ENCODE measurements at places on chromosomes 12 and 14.

DNA sequence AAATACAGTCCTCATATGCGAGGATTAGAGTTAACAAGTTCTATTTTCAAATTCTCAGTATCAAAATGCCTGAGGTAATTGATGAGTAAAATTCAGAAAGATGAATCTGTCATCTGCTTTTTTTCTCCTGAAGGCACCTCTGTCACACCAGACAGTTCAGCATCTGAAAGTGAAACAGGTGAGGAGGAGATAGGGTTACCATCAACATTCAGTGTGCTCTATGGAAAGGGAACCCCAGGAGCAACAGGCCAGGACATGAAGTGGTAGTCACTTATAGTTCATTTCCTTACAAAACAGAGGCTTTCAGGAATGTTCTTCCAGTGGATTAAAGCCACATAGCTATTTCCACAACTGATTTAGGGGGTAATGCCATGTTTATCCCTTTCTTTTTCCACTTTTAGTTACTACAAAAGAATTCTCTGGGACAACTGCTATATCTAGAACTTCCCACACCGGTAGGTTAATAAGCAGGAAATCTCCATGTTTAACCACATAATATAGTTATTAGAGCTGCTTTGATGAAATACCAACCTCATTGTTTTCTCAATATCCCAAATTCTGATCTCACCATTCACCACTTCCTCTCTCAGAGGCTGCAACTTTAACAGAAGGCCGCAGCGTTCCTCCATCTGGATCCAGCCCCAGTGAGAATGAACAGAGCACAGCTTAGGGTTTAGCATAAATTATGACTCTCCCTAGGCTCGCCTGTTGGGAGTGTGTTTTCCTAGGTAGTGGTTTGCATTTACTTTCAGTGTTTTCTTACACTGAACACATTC lies 177.0 kb upstream of the CNTN1 start:
- no peak for DNase-seq

DNA sequence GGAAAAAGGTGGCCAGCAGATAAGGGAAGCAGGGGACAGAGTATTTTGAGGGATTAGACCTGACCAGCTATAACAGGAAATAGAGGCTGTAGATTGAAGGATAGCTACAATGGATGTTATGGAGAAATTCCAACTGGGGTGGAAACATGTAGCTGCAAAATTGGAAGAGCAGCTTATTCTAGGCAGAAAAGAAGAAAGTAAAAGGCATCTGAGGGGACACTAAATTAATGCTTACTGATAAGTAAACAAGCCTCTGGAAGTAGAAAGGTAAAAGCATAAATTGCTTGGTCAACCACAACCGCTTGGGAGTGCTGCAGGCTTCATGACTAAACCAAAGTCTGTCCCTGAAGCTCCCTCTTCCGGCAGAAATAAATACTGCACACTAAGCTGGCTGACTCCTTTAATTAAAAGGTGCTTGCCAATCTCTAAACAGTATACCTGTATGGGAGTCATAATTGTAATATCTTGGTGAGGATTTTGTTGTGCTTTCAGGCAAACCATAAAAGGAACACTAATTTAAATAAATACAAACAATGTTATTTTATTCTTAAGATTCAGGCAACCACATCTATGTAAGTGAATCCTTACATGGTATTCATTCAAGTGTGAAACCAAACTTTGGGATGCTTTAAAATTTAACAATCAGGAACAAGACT lies 7.7 kb downstream of the UBC start:
- no peak for DNase-seq

GRCh38 chr14:65580973-65581372 lies 168.4 kb downstream of the FUT8 start:
- DNase-seq, result no peak

- DNase-seq, result peak; percentile 14
These were observed 8.6 kb downstream of the RAN start for GRCh38 chr12:130880411-130880885.

DNA sequence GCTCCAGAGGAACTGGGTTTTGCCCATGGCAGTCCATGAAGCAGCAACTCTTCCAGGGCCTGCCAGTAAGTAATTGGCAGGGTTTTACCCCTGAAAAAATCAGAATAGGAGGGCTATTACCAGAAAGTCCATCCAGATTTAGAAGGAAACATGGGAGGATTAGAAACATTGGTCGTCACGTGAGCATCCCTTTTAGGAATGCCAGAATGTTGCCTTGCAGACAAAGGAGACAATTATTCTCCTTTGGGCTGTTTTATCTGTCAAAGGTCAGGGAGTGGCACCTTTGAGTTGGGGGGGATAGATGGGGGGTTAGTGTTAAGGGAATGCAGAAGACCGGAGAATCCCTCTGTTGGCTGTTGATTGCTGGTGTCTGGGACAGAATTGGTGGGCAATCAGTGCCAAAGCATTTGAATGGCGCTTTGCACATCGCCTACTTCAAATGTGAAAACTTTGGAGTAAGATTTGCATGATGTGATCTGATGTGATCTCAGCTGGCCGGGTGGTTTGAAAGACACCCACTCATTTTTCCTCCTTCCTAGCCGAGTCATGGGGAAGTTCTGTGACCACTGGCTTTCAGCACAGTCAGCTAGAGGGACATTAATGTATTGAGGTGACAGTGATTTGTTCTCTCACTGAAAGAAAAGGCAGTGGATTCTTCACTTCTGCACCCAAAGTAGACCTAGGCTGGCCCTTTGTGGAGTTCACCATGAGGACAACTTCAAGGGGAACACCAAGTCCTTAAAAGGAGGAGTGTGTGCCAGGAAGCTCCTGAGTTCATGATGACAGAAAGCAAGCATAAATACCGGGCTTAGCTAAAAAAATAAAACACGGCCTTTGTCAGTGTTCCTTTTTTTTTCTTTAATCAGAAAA lies 31.4 kb downstream of the FLVCR2 start:
- DNase-seq, result no peak

GRCh38 chr14:35261774-35262173 lies 30.4 kb upstream of the PSMA6 start:
- DNase-seq, result no peak

GRCh38 chr14:42565556-42565955 lies 958.9 kb downstream of the LRFN5 start:
- DNase-seq, result no peak

DNA sequence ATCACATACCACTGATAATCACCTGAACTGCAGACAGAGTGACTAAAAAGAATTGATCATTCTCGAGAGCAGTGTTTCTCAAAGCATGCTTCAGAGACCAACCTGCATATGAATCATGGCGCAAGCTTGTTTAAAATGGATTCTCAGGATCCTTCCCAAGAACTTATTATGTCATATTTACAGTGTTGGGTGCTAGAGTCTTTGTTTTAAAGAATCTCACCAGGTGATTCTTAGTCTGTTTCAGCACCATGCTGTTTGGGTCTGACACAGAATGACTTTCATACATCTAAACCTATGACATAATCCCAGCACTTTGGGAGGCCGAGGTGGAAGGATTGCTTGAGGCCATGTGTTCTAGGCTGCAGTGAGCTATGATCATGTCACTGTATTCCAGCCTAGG lies 31.3 kb upstream of the SSPN start:
- DNase-seq, result no peak

Measured in NCI-H1417 (cell line).